HCT116 (cell line): ENCODE measurements at places on chromosomes 5 and 9. TPM values are rescaled to one million over a fixed set of nuclear protein-coding genes. Genes with fewer than 3 reads are reported as not detected.

DNA sequence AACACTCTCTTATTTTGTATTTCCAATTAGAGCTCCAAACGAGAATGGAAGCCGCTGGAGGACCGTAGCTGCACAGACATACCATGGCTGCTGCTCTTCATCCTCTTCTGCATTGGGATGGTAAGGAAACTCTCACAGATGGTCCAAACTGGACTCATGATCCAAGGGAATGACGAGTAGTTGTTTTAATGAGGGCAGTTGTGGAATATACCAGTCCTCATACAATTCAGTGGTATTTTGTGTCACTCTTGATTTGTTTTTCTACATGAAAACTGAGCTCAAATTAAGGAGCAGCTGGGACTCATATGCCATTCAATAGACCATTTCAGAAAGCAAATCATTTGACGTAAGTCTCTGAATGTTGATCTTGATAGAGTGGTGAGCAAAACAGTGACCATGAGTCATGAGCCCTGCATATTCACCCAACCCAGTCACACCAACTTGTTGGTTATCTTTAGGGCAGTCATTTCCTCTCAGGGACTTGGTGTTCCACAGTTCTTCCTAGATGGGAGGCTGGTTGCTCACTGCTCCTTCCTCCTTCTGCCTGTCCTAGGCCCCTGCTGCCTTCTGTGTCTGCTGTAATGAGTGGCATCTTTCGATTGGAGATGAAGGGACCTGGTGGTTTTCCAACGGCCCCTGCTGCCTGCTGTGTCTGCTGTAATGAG lies 54.9 kb downstream of the SLC44A1 start:
- DNase-seq = no peak

GRCh38 chr9:2967766-2968165 lies 123.9 kb upstream of the PUM3 start:
- DNase-seq = no peak

DNA sequence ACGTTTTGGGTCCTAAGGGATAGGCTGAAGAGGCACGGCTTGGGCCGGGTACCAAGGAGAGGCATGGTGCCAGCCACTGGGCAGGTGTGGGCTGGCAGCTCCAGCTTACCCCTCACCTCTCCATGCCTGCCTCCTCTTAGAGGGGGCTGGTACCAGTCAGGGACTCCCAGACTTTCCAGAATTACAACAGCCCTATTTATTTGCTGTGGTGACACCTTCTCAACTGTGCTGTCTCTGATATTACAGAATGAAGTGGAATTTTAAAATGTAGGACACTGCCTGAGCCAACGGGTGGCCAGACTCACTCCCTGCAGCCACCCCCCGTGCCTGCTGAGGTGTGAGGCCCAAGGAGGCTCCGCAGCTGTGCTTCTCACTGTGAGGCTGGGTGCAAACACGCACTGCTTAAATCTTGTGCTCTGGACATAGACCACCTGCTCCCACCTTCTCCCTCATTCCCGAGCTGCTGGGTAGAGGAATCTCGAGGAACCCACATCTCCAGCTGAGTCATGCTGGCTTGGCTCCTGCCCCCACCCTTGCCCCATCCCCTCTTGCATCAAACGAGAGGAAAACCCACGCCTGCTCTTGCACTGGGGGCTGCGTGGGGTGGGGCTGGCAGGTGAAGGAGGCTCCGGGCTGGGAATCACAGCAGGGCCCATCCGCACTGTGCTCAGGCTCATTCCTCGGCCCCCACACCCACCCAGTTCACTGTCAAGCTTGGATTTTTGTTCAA lies 47.9 kb downstream of the PRRT1B start:
- DNase-seq = no peak

GRCh38 chr5:161086461-161086860 lies 234.4 kb upstream of the ATP10B start:
- DNase-seq = no peak

DNA sequence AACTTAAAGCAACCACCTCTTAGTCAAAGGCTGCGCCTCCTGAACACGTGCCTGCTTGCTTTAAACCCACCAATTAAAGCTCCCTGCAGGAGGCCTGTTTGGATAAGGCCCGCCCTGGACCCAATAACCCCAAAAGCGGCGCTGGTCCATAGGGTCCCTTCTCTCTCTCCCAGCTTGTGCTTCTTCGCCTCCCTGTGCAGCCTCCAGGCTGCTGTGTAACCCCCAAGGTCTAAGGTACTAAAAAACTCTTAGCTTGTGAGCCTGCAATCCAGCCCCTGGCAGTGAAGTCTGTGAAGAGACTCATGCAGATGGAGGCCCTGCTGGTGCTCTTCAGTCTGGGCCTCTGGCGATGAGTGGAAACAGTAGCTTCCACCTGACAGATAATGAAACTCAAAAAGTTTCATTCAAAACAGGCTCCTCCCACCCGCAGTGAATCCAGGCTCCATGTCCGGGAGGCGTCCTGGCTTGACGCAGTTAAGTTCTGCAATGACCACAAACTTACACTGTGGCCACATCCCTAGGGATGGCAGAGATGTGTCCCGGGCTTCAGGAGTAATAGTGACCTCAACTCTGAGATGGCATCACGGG lies 97.3 kb downstream of the PRRT1B start:
- DNase-seq = no peak

DNA sequence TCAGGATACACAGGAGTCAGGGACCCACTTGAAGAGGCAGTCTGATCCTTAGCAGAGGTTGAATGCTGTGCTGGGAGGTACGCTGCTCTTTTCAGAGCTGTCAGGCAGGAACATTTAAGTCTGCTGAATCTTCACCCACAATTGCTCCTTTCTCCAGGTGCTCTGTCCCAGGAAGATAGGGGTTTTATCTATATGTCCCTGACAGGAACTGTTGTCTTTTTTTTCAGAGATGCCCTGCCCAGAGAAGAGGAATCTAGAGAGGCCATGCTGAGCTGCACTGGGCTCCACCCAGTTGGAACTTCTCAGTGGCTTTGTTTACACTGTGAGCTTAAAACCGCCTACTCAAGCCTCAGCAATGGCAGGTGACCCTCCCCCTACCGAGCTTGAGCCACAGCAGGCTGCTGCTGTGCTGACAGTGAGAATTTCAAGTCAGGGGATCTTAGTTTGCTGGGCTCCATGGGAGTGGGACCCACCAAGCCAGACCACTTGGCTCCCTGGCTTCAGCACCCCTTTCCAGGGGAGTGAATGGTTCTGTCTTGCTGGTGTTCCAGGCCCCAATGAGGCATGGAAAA lies 169.0 kb downstream of the FBXL17 start:
- no peak for DNase-seq

DNA sequence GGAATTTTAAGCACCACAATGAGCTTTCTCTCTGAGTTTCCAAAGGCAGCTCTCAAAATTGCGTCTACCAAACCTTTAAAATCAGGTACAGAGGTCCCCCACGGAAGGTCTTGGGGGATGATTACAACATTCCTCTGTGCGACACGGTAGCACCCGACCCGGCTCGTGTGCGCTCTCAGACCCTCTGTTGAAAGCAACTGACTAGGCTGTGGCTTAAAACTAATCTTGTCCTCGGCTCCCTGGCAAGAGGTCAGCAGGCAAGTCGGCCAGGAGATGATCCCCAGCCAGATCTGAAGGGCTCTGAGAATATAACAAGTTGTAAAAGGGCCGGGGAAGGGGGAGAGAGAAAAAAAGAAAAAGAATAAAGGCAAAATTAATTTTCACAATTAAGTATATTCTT lies 92.6 kb upstream of the LMX1B start:
- no peak for DNase-seq

DNA sequence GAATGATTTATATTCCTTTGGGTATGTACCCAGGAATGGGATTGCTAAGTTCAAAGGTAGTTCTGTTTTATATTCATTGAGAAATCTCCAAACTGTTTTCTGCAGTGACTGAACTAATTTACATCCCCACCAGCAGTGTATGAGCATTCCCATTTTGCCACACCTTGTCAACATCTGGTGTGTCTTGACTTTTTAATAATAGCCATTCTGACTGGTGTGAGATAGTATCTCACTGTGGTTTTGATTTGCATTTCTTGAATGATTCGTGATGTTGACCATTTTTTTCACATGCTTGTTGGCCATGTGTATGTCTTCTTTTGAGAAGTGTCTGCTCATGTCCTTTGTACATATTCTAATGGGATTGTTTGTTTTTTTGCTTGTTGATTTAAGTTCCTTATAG lies 421.5 kb downstream of the KIAA0825 start:
- no peak for DNase-seq

Gene LRRC70
- 0.37 TPM for total RNA-seq

Gene SLCO6A1
- total RNA-seq = 0.69 TPM

Gene TMC1
- total RNA-seq = 0.57 TPM

Gene PIK3R1
- total RNA-seq = 7.2 TPM

Gene HAVCR2
- total RNA-seq = 0.07 TPM

Gene CCDC192
- not detected for total RNA-seq

Gene MAST4
- total RNA-seq = 1.1 TPM

Gene IL3
- total RNA-seq = not detected

Gene PCDHGA6
- total RNA-seq = 0.07 TPM
